ENCODE measurements at places on chromosomes 3 and 15. TPM values are rescaled to one million over a fixed set of nuclear protein-coding genes. Genes with fewer than 3 reads are reported as not detected.

Gene TMEM41A
- 9.6 TPM for total RNA-seq

Gene MKRN3
- not detected for total RNA-seq

Gene ZNF385D
- total RNA-seq, result 25.8 TPM

Gene AGBL1
- not detected for total RNA-seq

Gene CHRD
- total RNA-seq, result 18.6 TPM

Gene SEC61A1
- total RNA-seq, result 199 TPM

Gene PTH1R
- total RNA-seq, result 17.9 TPM

Gene LMOD3
- not detected for total RNA-seq

Gene PTPRG
- 80.4 TPM for total RNA-seq

Gene MCTP2
- total RNA-seq, result 3.7 TPM

Gene IL5RA
- not detected for total RNA-seq

Gene TMEM40
- not detected for total RNA-seq

Gene HGD
- 0.48 TPM for total RNA-seq

Gene CFAP100
- total RNA-seq, result not detected

Gene LMAN1L
- not detected for total RNA-seq

Gene GOLGA6D
- total RNA-seq, result not detected

Gene ACY1
- 11.8 TPM for total RNA-seq

Gene MORC1
- not detected for total RNA-seq

Gene LINGO1
- total RNA-seq, result 2.2 TPM

Gene IGSF10
- total RNA-seq, result 2.2 TPM

Gene LRRC3B
- not detected for total RNA-seq

Gene NR2C2
- 43.5 TPM for total RNA-seq

Gene MTFMT
- total RNA-seq, result 14.9 TPM

Gene C3orf20
- not detected for total RNA-seq

Gene SLC24A5
- not detected for total RNA-seq

Gene CSPG5
- 0.51 TPM for total RNA-seq

Gene GPR160
- total RNA-seq, result 1.7 TPM

Gene C15orf62
- total RNA-seq, result 0.28 TPM

Gene TPRG1
- 14.2 TPM for total RNA-seq

Gene GOLGA8N
- 19.4 TPM for total RNA-seq

Gene BTLA
- total RNA-seq, result 0.14 TPM

Gene INTS14
- 19.8 TPM for total RNA-seq

Gene MNS1
- 2.2 TPM for total RNA-seq

Gene SKOR1
- total RNA-seq, result 0.51 TPM

Gene RNU6-1
- total RNA-seq, result not detected

Gene CFAP44
- 5.9 TPM for total RNA-seq

Gene FSIP1
- total RNA-seq, result 1.00 TPM

Gene PLA2G4E
- total RNA-seq, result not detected

Gene C3orf85
- not detected for total RNA-seq

Gene PATL2
- total RNA-seq, result 1.0 TPM

Gene CLRN1
- total RNA-seq, result not detected

Gene POC1A
- 1.7 TPM for total RNA-seq

Gene DLL4
- 9.8 TPM for total RNA-seq
